Left renal pelvis (tissue), 4 donors: ENCODE measurements at places on chromosomes 11 and 22. TPM values are rescaled to one million over a fixed set of nuclear protein-coding genes. Genes with fewer than 3 reads are reported as not detected.

Gene UPK3A
- polyA plus RNA-seq: 4.7 TPM

Gene CCDC188
- polyA plus RNA-seq: 2.3 TPM

Gene HMGXB4
- polyA plus RNA-seq: 31.7 TPM

- DNase-seq: no peak
Measured at GRCh38 chr22:17198170-17199002, 20.8 kb downstream of the ADA2 start.

GRCh38 chr11:127308291-127308690 lies 307.7 kb upstream of the KIRREL3 start:
- no peak for DNase-seq

DNA sequence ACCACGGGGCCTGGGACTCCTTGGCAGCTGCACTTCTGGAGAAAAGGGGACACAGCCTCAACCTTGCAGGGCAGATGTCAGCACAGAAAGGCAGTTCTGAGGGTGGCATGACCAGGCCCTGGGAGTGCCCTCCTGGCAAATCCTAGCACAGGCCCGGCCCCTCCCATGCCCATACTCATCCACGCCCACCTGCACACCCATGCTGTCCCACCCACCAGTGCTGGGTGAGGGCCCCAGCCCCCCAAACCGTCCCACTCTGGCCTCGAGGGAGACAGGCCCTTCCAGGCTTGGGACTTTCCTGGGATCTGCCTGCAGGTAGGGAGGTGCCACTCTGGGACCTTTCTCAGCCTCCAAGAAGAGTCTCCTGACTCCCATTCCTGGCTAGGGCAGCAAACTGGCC lies 10.1 kb downstream of the DUSP8 start:
- no peak for DNase-seq

DNA sequence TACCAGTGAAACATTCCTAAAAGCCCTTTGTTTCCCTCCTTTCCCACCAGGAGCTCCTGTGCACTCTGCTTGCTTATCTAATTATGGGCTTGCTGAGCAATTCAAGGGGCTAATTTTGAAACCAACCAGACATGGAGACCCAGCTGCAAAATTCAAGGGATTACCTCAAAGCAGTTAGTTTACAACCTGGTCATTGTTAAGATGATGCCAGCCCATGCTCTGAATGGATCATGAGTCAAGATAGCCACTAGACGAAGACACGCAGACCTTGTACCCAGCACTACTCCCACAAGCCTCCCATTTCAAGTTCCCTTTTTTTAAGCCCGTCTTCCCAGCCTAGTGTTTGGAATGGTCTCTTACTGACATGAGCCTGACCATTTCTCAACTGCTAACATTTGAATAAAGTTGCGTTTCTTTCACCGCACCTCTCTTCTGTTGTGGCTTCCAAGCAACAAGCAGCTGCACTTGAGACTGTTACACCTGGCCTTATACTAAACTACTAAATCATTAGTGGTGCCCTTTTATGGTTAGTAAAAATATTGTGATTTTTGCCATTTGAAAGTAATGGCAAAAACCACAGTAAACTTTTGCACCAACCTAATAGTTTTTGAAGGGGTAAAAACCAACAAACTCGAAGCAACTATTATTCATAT lies 315.3 kb upstream of the LUZP2 start:
- no peak for DNase-seq

DNA sequence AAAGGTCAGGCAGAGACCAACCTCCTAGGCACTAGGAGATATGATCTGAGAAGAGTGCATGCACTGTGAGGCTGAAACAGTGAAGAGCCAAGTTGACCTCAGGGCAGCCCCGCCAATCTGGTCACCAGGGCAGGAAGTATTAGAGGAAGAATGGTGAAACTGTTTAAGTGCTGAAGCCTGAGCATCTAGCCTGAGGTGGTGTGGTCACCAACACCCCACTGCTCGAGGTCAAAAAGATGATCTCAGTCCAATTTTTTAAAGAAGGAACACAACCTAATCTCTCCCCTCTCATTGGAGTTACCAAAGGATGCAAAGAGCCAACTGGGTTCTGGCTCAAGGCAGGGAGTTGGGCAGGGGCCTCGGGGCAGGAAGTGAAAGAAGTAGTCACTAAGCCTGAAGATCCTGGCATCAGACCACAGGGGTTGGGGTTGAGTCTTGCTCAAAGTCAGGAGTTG lies 4.0 kb downstream of the APBB1 start:
- no peak for DNase-seq

DNA sequence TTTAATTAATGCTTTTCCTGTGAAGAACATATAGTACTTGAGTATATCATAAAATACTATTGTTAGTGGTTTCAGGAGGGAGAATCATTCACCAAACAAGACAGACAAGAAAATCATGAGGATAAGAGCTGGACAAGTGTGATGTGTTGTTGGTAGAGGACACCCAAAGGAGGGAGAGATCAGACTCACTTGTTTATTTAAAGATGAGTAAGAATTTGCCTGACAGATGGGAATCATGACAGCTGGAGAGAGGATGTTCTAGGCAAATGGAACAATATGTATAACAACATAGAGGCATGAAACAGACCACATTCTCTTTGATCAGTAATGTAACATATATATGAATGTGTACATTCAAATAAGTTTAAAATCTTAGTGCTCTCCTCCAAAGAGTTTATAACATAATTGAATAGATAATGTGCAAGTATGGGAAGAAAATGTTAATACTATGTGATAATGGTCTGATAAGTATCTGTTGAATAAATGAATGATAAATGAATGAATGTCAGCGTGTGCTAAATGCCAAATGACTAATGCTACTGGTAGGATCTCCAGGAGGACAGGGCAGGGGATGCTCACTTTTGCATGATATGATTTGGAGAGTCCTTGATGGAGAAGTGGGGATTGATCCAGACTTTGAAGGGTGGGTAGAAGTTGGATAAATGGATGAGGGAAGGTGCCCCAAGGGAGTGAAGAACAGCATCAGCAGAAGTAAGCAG lies 228.9 kb upstream of the SORL1-AS1 start:
- DNase-seq: no peak

- no peak for DNase-seq
Measured at GRCh38 chr22:44974454-44974853, 35.4 kb downstream of the PHF21B start.

GRCh38 chr22:37745548-37746365 lies 48.9 kb downstream of the TRIOBP start:
- DNase-seq: peak; percentile 82

GRCh38 chr11:5929571-5930368 lies 12.3 kb upstream of the OR56A3 start:
- no peak for DNase-seq

- no peak for DNase-seq
Measured at GRCh38 chr22:19216579-19216978, 38.0 kb upstream of the SLC25A1 start.

GRCh38 chr11:123510579-123510905 lies 80.5 kb downstream of the GRAMD1B start:
- DNase-seq: no peak

- DNase-seq: peak; percentile 43
Measured at GRCh38 chr11:69044111-69045013, 4.4 kb upstream of the TPCN2 start.
